T-helper 22 cell (primary cell): ENCODE measurements at places on chromosomes 2 and 18.

GRCh38 chr2:69192176-69192945, 179.4 kb downstream of the ANTXR1 start:
- no peak for DNase-seq

DNA sequence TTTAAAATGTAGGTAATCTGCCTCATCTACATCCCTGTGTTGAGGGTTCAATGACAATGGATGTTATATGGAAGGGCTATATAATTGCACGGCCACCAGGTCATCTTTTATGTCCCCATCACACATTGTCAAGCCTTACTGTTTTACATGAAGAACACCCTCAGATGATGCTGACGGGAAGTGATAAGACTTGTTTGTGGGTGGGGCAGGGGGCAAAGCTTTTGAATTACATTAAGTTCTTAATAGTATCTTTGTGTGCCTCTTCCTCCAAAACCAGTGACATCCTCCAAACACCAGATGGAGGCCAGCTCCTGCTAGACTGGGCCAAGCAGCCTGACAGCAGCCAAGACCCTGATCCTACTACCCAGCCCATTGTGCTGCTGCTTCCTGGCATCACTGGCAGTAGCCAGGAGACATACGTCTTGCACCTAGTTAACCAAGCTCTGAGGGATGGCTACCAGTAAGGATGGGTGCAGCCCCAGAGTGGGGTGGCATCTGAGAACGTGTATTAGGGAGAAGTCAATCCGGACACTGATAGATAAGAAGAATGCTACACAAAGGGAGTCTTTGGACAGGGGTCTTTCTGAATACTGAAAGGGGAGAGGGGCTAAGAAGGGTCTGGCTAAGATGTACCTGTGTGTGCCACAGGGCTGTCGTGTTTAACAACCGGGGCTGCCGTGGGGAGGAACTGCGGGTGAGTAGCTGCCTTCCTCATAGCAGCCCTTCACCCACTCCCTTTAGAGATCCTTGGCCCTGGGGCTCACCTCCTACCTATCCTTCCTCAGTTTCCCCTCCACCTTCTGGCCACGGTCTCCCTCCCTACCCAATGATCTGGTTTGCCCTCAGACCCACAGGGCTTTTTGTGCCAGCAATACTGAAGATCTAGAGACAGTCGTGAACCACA, 5.3 kb downstream of the ABHD1 start:
- DNase-seq, result no peak

GRCh38 chr2:59703796-59704195, 849.7 kb downstream of the BCL11A start:
- no peak for DNase-seq

GRCh38 chr2:168470320-168471162, 14.5 kb downstream of the CERS6 start:
- DNase-seq, result no peak

DNA sequence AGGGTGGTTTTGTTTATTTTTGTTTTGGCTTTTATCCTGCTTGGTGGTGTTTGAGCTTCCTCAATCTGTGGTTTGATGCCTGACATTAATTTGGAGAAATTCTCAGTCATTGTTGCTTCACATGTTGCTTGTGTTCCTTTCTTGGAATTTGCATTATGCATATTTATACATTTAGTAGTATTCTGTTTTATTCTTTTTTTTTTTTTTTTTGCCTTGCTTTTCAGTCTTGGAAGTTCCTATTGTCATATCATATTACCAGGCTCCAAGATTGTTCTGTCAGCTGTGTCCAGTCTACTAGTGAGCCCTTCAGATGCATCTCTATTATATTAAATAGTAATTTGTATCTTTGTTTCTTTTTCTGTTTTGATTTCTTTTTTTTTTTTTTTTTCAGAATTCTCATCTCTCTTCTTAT, 77.0 kb downstream of the EPC2 start:
- no peak for DNase-seq

DNA sequence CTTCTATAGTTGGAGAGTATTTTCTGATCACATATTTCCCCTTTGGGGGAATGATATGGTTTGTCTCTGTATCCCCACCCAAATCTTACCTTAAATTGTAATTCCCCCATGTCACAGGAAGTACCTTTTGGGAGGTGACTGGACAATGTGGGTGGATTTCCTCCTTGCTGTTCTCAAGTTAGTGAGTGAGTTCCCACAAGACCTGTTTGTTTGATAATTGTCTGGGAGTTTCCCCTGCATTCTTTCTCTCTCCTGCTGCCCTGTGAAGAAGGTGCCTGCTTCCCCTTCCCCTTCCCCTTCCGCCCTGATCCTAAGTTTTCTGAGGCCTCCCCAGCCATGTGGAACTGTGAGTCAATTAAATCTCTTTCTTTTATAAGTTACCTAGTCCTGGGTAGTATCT, 222.7 kb upstream of the SLC39A10 start:
- DNase-seq, result no peak

DNA sequence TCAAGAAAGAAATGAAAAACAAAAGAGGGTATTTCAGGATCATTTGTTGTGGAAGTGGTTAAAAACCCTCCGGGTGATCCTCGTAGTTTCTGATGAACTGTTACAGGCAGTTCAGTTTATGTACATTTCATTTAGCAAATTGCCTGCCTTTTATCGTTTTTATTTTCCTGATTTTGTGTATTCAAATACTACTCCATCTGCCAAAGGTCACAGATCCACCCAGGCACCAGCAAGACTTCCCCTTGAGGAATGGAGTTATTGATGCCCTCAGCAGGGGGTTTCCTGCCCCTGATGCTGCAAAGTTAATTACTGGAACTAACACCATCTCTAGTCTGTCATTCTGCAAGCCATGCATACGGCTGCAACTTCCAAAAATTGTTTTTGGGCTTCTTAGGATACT, 641.9 kb downstream of the SLC4A3 start:
- no peak for DNase-seq
